ENCODE measurements at places on chromosomes 2 and 18. TPM values are rescaled to one million over a fixed set of nuclear protein-coding genes. Genes with fewer than 3 reads are reported as not detected.

The FTCDNL1 gene
- 1.4 TPM for total RNA-seq

The MYO1B gene
- total RNA-seq = 3.0 TPM

The FEV gene
- total RNA-seq = not detected

The SNTG2 gene
- 1.0 TPM for total RNA-seq

The STEAP3 gene
- not detected for total RNA-seq

The HNRNPLL gene
- total RNA-seq = 44.3 TPM

The PLCL1 gene
- 2.6 TPM for total RNA-seq

The BOLL gene
- total RNA-seq = not detected

The IL1A gene
- 0.33 TPM for total RNA-seq

The TMBIM1 gene
- 79.6 TPM for total RNA-seq

The MCFD2 gene
- total RNA-seq = 45.1 TPM

The FKBP7 gene
- 1.2 TPM for total RNA-seq

The TXNDC2 gene
- not detected for total RNA-seq

The ALLC gene
- total RNA-seq = not detected

All from activated naive CD4-positive, alpha-beta T cell treated with anti-CD3 and anti-CD28 coated beads, Interleukin-2, amount 10 ng/mL, durations not matched to agents 5 hours and 36 hours (primary cell).